ENCODE measurements at places on chromosomes 4 and X. TPM values are rescaled to one million over a fixed set of nuclear protein-coding genes. Genes with fewer than 3 reads are reported as not detected.

The ADGRG2 gene
- total RNA-seq = 5.2 TPM

The RTL9 gene
- not detected for total RNA-seq

The TRIML1 gene
- not detected for total RNA-seq

The MED12 gene
- 82.3 TPM for total RNA-seq

The ADGRA3 gene
- 32.0 TPM for total RNA-seq

- no peaks in the 10 kb centered on the region for H3K4me1 ChIP-seq
- DNase-seq = no peak
- no peak overlapping the region for H3K4me3 ChIP-seq
- no peaks in the 10 kb centered on the region for H3K27me3 ChIP-seq
- no peaks in the 10 kb centered on the region for H3K36me3 ChIP-seq
- H3K27ac ChIP-seq = no peak overlapping the region
Observed at GRCh38 chr4:82034878-82035277, 338.9 kb downstream of the HNRNPD start.

GRCh38 chr4:155629183-155629825 is 37.3 kb upstream of the GUCY1A1 start:
- no peaks in the 10 kb centered on the region for H3K4me1 ChIP-seq
- no peaks in the 10 kb centered on the region for H3K27me3 ChIP-seq
- no peak overlapping the region for H3K4me3 ChIP-seq
- DNase-seq = no peak

DNA sequence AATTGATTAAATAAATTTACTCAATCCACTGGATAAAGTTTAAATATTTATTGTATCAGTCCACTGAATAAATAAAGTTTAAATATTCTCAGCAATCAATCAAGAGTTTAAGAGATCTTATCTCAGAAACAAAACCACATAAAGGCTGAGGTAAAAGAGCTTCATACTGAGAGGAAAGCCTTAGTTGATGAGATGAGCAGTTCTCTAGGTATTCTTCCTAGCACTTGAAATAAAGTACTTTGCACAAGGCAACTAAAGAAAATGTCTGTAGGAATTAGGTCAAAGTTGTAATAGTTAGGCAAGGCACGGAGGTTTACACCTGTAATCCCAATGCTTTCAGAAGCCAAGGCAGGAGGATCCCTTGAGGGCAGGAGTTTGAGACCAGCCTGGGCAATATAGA is 63.5 kb downstream of the UCHL1 start:
- H3K4me3 ChIP-seq = no peak overlapping the region
- H3K36me3 ChIP-seq = no peaks in the 10 kb centered on the region
- H3K27me3 ChIP-seq = no peaks in the 10 kb centered on the region
- peak overlapping the region; percentile 66 for H3K27ac ChIP-seq
- no peak for DNase-seq

GRCh38 chr4:14333616-14334015 is 668.7 kb upstream of the CPEB2 start:
- no peak overlapping the region for H3K4me3 ChIP-seq
- H3K4me1 ChIP-seq = no peaks in the 10 kb centered on the region

GRCh38 chr4:67288964-67289363 is 256.3 kb downstream of the CENPC start:
- no peaks in the 10 kb centered on the region for H3K36me3 ChIP-seq
- no peak for DNase-seq
- H3K27ac ChIP-seq = no peak overlapping the region
- no peaks in the 10 kb centered on the region for H3K4me1 ChIP-seq

DNA sequence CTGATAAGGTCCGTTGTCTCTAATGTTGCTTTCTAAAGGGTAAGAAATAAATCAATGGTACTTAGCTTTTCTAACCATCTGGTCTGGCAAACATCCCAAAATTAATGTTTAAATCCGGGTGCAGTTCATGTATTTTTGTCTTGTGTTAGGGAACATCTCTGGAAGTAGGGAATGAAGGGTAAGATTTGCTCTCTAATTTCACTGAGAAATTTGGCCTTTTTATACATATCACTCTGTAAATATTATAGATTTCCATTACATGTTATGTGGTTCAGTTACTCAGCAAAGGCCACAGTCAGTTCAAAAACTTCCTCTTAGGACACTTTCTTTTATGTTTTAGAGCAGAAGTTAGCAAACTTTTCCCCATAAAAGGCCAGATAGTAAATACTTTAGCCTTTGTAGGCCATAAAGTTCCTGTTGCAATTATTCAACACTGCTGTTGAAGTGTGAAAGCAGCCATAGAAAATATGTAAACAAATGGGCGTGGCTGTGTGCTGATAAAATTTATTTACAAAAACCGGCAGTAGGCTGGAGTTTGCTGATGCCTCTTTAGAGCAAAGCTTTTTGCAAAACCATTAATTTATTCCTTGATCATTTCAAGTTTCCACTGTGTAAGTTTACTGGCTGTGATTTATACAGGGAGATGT is 218.1 kb downstream of the ANTXR2 start:
- no peaks in the 10 kb centered on the region for H3K36me3 ChIP-seq
- peaks cover 4% of the 10 kb centered on the region for H3K4me1 ChIP-seq
- H3K4me3 ChIP-seq = no peak overlapping the region
- no peak for DNase-seq
- H3K27me3 ChIP-seq = no peaks in the 10 kb centered on the region

DNA sequence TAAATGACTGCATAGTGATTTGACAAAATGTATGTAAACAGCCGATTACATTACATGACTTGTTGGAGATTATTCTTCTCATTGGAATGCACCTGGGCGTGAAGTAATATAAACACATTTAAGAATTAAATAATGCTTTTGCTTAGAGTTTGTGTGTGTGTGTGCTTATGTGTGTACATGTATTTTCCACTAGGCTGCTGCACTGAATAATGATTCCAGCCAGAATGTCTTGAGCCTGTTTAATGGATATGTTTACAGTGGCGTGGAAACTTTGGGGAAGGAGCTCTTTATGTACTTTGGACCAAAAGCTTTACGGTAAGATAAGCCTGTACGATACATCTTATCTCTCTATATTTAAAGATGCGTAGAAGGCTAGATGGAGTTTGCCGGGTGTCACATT is 12.6 kb downstream of the NEIL3 start:
- no peak for DNase-seq
- H3K4me3 ChIP-seq = no peak overlapping the region
- no peaks in the 10 kb centered on the region for H3K4me1 ChIP-seq

- H3K4me1 ChIP-seq = no peaks in the 10 kb centered on the region
- DNase-seq = no peak
- no peak overlapping the region for H3K4me3 ChIP-seq
- H3K27ac ChIP-seq = no peak overlapping the region
- peaks cover 3% of the 10 kb centered on the region for H3K27me3 ChIP-seq
Observed at GRCh38 chr4:5956285-5957021, 61.8 kb downstream of the C4orf50 start.

DNA sequence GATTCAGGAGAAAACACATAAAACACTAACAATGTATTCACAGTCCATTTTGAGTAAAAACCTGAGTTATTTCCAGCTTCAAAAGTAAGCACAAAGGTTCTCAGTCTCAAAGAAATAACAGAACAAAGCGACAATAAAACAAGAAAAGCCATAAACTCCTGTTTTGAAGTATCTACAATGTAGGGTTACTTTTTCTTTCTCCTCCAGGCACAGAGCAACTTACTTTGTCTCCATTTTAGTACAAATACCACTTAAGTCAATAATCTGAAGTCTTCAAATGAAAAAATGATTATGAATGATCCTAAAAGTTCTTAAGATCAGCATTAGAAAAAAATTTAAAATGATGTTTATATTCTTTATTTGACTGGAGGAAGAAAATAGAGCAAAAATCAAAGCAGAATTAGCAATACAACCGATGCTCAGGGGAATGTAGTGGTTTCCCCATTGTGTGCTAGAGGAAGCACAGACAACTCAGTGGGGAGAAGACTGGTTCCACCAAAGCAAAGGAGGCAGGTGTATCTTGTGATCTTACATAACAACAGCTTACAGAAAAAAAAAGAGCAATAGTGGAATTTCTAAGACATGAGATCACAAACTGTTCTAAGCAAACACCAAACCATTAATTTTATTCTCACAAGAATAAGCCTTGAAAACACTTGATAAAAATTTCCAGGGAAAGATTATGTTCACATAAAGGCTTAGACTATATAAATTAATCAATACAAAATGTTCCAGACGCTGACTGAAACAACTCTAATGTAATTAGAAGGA is 35.1 kb downstream of the EPHA5 start:
- no peaks in the 10 kb centered on the region for H3K4me1 ChIP-seq
- no peak overlapping the region for H3K4me3 ChIP-seq
- DNase-seq = no peak
- no peaks in the 10 kb centered on the region for H3K27me3 ChIP-seq
- no peak overlapping the region for H3K27ac ChIP-seq
